ENCODE measurements at places on chromosomes 16 and 17. TPM values are rescaled to one million over a fixed set of nuclear protein-coding genes. Genes with fewer than 3 reads are reported as not detected.

The GAST gene
- not detected for total RNA-seq

The LITAFD gene
- not detected for total RNA-seq

The NEURL4 gene
- 33.5 TPM for total RNA-seq

The CCL3 gene
- not detected for total RNA-seq

The CNGB1 gene
- 0.07 TPM for total RNA-seq

The KCNJ2 gene
- total RNA-seq = 0.08 TPM

The RNF112 gene
- 0.45 TPM for total RNA-seq

The RPGRIP1L gene
- total RNA-seq = 9.9 TPM

The CD300LB gene
- not detected for total RNA-seq

The GID4 gene
- total RNA-seq = 11.2 TPM

The SLFN14 gene
- total RNA-seq = not detected

The ARRB2 gene
- 52.6 TPM for total RNA-seq

The NPTX1 gene
- total RNA-seq = 85.9 TPM

The ATP1B2 gene
- total RNA-seq = 0.33 TPM

The CMTM1 gene
- 0.89 TPM for total RNA-seq

The ABCA9 gene
- total RNA-seq = not detected

The BCL6B gene
- not detected for total RNA-seq

The PRSS33 gene
- not detected for total RNA-seq

The GDPD3 gene
- 2.2 TPM for total RNA-seq

The SLC38A8 gene
- total RNA-seq = not detected

The MSLN gene
- total RNA-seq = 1.4 TPM

The RNF157 gene
- 10.6 TPM for total RNA-seq

The C16orf96 gene
- not detected for total RNA-seq

The KRTAP4-6 gene
- not detected for total RNA-seq

The TRPV3 gene
- 0.37 TPM for total RNA-seq

The BRIP1 gene
- 5.8 TPM for total RNA-seq

The SLC5A2 gene
- 0.40 TPM for total RNA-seq

The SBK1 gene
- total RNA-seq = 0.38 TPM

The RBFOX1 gene
- not detected for total RNA-seq

The RGS11 gene
- total RNA-seq = 4.1 TPM

The SEC14L5 gene
- 0.12 TPM for total RNA-seq

The CCDC40 gene
- 4.5 TPM for total RNA-seq

The CLEC19A gene
- total RNA-seq = not detected

The KRTAP1-5 gene
- total RNA-seq = not detected

The AGRP gene
- total RNA-seq = not detected

The RASD1 gene
- total RNA-seq = 0.76 TPM

The TNFSF12 gene
- 12.5 TPM for total RNA-seq

The ZC3H7A gene
- 25.6 TPM for total RNA-seq

The RAB37 gene
- total RNA-seq = 1.0 TPM

The NEUROD2 gene
- total RNA-seq = not detected

The MGAT5B gene
- 24.0 TPM for total RNA-seq

The HBQ1 gene
- total RNA-seq = 6.6 TPM

The HOXB4 gene
- total RNA-seq = 0.16 TPM

The CTRB2 gene
- total RNA-seq = not detected

The MXRA7 gene
- 62.3 TPM for total RNA-seq

The NATD1 gene
- total RNA-seq = 3.7 TPM

The COX10 gene
- total RNA-seq = 18.6 TPM

The SPHK1 gene
- total RNA-seq = 54.4 TPM

The CACNG1 gene
- total RNA-seq = not detected

The SPEM2 gene
- 0.10 TPM for total RNA-seq

The TMEM132E gene
- total RNA-seq = not detected

The SLC4A1 gene
- not detected for total RNA-seq

The ZP2 gene
- total RNA-seq = not detected

The ACE gene
- total RNA-seq = 0.72 TPM

The BAIAP3 gene
- 0.86 TPM for total RNA-seq

The TSR1 gene
- total RNA-seq = 64.1 TPM

The RPTOR gene
- 29.6 TPM for total RNA-seq

The RBBP6 gene
- 25.7 TPM for total RNA-seq

The LRRC46 gene
- total RNA-seq = 3.6 TPM

The TMEM235 gene
- not detected for total RNA-seq
